ENCODE measurements at places on chromosomes 1 and 21. TPM values are rescaled to one million over a fixed set of nuclear protein-coding genes. Genes with fewer than 3 reads are reported as not detected.

SMCP gene
- total RNA-seq = not detected

CFAP141 gene
- total RNA-seq = not detected

TCHHL1 gene
- not detected for total RNA-seq

SLC22A15 gene
- 5.6 TPM for total RNA-seq

DEPDC1 gene
- not detected for total RNA-seq

CD164L2 gene
- total RNA-seq = not detected

DNA sequence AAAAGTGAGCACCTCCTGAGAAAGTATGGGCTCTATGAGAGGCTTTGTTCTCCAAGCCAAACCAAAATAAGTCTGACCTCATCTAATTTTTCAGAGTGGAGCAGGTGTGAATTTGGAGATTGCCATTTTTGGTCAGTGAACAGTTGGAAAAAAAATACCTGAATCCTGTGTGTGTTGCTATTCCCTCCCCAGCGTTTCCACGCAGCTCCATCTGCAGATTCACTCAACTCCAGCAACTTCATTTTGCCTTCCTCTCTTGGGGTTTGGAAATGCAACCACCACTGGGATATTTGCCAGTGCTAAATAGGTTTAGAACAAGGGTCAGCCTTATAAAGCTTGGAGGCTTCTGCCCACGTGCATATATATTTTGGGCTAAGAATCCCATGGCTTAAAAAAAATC lies 11.2 kb downstream of the CASQ2 start:
- no peak for DNase-seq

GRCh38 chr21:34836933-34837505 lies 168.2 kb downstream of the CLIC6 start:
- DNase-seq = no peak

DNA sequence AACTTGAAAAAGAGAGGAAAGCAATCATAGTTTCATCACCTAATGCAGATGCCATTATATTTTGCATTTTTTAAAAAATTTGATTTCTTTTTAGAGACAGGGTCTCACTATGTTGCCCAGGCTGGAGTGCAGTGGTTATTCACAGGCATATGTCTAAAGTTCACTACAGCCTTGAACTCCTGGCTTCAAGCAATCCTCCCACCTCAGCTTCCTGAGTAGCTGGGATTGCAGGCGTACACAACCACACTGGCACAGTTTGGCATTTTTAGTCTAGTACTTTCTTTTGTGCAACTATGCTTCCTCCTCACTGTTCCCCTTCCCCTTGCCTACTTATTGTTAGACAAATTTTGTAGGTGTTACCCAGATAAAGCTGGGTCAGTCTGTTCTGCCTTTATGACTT lies 18.0 kb downstream of the RHOU start:
- no peak for DNase-seq

GRCh38 chr1:199172171-199173124 lies 533.6 kb downstream of the PTPRC start:
- no peak for DNase-seq

- DNase-seq = no peak
These were observed 95.5 kb downstream of the LYPLAL1 start for GRCh38 chr1:219269171-219269570.

DNA sequence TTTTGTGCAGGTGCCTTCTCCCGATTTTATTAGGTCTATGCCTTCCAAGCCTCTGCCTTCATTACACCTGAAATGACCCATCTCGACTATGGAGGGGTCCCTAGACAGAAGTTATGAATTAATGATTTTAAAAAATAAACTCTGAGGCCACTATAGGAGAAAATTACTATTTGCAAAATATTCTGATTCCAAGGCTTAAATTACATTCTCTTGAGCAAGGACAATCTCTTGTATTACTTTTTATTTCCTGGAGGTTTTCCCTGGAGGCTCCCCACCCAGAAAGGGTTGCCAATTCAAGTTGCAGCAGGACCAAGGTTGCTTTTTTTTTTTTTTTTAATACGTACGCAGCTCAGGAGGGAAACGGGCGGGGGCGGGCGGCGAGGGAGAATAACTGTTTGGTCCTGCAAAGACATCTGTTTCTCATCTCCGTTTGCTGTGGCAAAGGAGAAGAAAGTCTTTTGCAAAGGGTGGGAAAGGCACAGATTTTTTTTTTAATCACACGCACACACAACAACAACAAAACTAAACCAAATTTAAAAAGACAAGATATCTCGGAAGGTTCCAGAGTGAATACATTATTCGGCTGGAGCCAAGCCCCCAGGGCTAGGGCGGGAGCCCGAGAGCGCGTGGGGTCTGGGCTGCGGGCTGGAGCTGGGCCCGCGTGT lies 618 bp upstream of the SERTAD4 start:
- DNase-seq = no peak

- no peak for DNase-seq
These were observed 98.6 kb upstream of the DPT start for GRCh38 chr1:168827557-168827956.

DNA sequence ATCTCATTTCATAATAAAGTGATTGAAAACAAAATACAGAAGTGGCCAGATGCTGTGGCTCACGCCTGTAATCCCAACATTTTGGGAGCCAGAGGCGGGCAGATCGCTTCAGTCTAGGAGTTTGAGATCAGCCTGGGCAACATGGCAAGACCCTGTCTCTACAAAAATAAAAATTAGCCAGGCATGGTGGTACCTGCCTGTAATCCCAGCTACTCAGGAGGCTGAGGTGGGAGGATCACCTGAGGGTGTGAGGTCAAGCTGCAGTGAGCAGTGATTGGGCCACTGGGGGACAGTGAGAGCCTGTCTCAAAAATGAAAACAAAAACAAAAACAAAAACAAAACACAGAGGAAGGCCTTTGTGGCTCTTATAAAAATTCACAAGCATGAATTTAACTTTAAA lies 38.6 kb downstream of the TRIM33 start:
- DNase-seq = no peak

- DNase-seq = no peak
These were observed 24.0 kb downstream of the RGS7 start for GRCh38 chr1:241332987-241333386.

DNA sequence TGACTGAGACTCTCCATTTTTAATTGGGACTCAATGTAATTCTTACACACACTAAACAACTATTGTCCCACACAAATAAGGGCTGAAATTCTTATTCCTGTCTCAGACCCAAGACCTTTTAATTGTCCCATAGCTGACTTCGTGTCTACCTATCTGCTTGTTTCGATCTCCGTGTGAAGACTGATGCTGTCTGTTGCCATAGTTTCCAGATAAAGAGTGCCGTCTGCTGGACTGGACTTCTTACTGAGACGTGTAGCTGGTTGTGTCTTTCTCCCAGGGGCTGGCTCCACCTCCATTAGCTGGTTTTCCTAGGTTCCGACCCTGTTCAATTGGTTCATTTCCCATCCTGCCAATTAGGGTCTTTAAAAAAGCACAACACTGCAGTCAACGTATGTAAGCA lies 235.3 kb upstream of the PLXNA2 start:
- DNase-seq = no peak

DNA sequence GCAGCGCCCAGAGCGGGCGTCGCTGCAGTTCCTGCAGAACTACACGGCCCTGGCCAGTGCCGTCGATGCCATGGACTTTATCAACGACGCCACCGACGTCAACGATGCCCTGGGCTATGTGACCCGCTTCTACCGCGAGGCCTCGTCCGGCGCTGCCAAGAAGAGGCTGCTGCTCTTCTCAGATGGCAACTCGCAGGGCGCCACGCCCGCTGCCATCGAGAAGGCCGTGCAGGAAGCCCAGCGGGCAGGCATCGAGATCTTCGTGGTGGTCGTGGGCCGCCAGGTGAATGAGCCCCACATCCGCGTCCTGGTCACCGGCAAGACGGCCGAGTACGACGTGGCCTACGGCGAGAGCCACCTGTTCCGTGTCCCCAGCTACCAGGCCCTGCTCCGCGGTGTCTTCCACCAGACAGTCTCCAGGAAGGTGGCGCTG lies 22.0 kb downstream of the COL6A1 start:
- no peak for DNase-seq

DNA sequence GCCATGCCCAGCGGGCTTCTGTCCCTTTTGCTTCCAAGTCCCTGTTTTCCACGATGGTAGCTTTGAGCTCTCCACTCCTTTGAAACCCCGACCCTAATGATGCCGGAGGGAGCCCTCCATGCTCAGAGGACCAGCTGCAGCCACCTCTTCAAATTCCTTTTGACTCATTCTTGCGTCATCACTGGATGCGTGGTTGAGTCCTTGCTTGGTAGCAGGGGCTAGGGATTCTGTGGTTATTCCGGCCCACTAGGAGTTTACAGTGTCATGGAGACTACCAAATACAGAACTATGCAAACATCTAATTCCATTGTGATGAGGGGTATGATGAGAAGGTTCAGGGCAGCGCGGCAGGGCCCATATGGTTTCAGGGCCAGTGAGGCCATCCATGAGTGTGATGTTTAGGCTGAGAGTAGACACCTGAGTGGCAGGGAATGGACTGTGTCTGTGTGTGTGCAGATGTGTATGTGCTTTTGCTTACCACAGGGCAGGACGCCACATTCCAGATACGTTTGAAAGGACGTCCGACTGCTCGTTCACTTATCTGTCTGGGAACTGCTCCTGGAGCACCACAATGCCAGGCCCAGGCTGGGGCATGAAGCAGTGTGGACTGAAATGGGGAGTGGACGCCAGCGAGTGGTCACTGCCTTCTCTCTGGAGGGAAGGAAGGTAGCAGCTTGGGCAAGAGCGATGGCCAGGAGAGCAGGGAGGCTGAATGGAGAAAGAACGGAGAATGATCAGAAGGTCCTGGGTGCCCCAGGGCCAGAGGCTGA lies 30.4 kb upstream of the ZBTB21 start:
- DNase-seq = no peak

GRCh38 chr1:3360646-3361257 lies 93.7 kb upstream of the ARHGEF16 start:
- no peak for DNase-seq

Data from ascending aorta (tissue), 2 donors.